ENCODE measurements at places on chromosomes 12 and 14.

- DNase-seq, result no peak
These were observed 302.8 kb downstream of the FSCB start for GRCh38 chr14:44204061-44204835.

DNA sequence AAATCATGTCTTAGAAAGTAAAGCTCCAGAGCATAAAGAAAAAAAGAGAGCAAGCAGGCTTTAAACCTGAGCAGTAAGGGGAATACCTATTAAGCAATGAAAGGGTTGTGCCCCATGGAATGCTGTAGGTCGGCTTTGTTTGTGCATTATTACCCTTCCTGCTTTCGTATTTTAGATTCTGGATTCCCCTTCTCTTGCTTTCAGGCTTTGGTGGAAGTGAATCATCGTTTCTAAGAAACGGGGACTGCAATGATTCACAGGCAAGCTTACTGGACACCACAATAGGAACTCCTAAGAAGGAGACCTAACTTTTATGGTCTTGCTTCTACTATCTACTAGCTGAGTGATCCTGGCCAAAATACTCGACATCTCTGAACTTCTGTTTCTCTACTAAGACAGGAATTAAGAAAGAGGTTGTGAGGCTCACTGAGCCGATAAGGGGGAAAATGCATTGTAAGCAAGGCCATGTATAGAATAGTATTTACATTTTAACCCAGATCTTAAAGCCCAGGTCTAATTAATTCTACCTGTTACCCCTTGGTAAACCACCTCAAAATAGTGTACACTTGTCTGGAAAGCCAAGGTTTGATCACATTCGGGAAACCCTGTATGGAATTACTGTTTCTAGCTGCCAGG is 1.2 kb upstream of the BMAL2 start:
- no peak for DNase-seq

DNA sequence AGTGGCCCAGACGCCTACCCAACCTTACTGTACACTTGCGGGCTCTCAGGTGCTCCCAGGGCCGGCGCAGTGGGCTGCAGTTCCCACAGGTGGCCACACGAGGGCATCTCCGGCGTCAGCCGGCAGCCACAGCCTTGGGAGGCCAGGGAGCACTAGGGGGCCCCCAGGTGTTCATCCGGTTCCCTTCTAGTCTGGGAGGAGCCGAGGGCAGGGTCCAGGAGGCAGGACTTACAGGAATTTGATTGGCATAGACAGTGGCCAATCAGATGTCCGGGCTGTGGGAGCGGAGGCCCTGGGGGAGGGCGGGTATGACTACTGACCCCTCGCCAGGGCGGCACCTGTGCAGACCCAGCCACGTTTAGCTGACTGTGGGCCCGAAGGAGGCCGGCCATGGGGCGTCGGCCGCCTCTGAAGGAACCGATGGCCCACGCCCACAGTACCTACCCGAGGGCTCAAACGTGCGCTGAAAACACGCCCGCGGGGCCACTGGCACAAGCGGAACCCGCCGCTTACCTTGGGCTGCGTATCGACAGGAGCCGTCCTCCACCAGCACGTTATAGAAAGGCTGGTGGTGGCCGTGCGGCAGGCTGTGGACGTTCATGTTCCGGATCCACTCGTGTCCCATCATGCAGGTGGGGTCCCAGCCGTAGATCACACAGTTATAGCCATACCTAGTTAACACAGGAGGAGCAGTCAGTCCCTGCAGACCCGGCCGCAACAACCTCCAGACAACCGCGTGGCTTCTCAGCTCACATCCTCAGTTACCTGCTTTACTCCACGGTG is 34.8 kb downstream of the FBXO21 start:
- peak; percentile 78 for DNase-seq

GRCh38 chr12:7460375-7461259 is 16.7 kb upstream of the CD163L1 start:
- peak; percentile 62 for DNase-seq

GRCh38 chr14:21997300-21997699 is 323.7 kb upstream of the OR4E1 start:
- peak; percentile 15 for DNase-seq

DNA sequence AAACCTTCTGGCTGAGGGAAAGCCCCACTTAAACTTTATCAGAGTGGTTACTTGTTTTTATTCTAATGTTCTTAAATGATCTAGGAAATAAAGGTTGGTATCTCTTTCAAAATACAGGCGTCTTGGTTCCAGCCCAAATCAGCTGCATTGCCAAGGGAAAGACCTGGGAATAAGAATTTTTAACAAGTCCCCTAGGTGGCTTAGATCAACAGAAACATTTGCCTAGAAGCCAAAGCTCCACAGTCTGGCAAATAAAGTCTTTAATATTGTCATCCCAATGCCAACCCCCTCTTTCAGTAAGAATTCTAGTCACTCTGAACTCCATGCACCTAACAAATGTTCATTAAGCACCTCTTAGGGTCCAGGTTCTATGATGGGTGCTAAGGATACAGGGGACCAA is 66.8 kb downstream of the ARL6IP4 start:
- no peak for DNase-seq

- peak; percentile 76 for DNase-seq
These were observed 39.6 kb downstream of the IQSEC3 start for GRCh38 chr12:106118-106591.

- no peak for DNase-seq
These were observed 104.5 kb upstream of the MED13L start for GRCh38 chr12:116381744-116382685.

DNA sequence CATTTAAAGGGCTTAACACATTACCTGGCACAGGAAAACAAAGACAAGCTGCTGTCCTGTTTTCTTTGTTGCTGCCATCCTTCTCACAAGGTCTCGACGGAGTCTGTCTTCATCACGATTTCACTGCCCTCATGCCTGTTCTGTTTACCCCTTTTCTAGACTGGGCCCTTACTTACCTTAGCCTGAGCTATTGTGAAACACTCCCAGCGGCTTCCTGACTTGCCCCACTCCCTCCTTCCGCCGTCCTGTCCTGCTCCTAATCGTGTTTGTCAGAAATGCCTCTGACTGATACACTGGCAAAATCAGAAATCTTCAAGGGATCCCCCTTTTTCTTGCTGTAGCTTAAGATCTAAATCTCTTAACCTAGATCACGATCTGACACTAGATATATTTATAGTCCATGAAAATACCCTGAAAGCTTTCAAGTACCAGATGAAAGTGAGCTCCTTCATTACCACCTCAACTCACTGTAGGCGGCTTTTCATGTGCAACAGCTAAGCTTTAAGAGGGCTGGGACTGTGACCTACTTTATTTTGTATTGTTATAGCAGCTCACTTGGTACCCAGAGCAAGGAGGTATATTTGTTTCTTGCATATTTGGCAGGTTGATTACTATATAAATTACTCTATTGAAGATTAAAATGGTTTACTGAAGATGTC is 32.1 kb downstream of the TECPR2 start:
- no peak for DNase-seq

- no peak for DNase-seq
These were observed 39.9 kb downstream of the INSM2 start for GRCh38 chr14:35573911-35574310.

DNA sequence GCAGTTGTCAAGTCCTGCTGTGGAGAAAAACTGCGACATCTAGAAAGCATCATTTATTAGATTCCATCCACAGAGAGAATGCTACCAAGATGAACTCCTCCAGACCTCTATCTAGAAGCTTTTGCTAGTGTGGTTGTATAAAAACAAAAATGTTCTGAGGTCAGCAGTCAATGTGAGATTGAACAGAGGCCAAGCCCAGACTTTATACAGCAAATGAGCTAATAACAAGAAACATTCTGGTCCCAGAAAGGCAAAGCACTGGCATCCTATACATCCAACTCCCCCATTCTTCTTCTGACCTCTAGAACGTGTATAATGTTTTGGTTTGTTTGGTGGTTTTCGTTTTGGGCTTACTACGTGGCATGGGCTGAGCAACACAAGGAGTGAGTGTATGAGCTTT is 26.7 kb upstream of the RIN3 start:
- no peak for DNase-seq

DNA sequence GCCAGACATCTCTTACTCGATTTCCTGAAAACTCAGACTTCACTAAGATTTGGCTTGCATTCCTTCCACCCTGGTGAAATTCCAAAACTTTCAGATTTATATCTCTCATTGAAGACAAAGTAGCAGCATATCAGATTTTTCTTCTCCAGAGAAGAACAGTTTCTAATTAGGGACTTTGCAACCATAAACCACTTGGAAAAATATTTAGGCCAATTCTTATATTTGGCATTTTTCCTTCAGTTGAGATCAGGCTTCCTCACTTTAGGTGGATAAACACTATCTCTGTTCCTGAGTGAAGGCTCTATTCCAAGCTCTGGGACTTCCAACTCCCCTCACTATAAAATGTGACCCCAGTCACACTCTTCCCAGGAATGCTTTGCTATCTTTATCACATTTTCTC is 1434.3 kb upstream of the FLRT2 start:
- DNase-seq, result no peak

DNA sequence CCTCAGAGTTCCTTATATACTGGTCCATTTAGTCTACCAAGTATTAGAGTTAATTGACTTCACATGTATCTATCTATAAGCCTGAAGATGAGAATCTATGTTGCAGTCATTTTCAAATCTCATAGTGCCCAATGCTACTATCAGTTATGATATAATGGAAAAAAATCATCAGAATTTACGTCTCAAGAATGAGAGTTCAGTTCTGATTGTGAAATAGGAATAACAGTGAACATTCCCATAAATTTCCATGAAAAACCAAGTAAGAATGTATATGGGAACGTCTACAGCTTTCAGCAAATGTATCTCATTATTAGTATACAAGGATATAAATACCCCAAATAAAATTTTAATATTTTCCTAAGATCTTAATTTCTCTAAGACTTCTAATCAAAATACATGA is 77.2 kb downstream of the PPP1R12A start:
- DNase-seq, result no peak

- DNase-seq, result peak; percentile 23
These were observed 48.9 kb downstream of the C14orf132 start for GRCh38 chr14:96088074-96088473.

- DNase-seq, result no peak
These were observed 28.2 kb downstream of the TBK1 start for GRCh38 chr12:64480148-64480547.

- no peak for DNase-seq
These were observed 44.6 kb upstream of the ANO2 start for GRCh38 chr12:5989621-5990020.

GRCh38 chr12:87676731-87677130 is 352.5 kb downstream of the C12orf50 start:
- no peak for DNase-seq

DNA sequence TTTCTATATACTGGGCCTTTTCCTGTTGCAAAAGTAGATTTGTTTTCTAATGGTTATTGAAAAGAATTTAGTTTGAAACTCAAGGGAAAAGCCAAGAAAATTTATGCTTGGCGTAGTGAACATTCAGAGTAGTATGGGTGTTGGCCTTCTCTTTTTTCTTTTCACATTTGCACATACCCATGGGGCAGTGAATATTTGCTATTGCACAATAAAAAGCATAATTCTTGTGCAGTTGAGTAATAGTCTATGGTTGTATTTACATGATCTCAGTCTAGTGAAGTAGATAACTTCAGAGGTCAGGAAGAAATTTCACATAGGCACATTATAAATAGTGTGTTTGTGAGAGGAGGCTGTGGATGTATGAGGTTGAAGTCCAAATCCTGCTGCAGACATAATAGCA is 158.1 kb downstream of the FLRT2 start:
- DNase-seq, result no peak

DNA sequence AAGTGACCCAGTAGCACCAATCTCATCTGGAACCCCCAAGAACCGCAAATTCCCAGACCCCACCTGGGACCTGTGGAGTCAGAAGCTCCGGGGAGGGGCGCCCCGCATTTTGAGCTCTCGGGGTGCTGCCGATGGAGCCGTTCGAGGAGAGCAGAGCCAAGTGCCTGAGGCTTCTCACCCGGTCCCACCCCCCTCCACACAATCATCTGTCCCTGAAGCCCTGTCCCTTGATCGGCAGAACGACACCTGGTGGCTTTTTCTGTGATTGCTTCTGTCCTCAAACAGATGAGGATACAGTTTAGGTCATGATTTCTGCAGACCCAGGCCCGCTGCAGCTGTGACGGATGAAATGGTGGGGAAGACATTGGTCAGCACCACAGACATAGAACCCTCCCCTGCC is 74.7 kb downstream of the NOC4L start:
- no peak for DNase-seq

DNA sequence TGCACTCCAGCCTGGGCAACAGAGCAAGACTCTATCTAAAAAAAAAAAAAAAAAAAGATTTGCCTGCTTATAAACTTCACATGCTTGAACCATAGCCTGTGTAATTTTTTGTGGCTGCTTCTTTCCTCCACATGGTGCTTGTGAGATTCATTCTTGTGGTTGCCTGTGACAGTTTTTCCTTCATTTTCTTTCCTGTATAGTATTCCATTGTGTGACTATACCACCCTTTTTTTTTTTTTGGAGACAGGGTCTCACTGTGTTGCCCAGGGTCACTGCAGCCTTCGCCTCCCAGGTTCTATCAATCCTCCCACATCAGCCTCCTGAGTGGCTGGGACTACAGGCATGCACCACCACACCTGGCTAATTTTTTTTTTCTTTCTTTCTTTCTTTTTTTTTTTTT is 22.6 kb upstream of the CHST11 start:
- DNase-seq, result no peak

DNA sequence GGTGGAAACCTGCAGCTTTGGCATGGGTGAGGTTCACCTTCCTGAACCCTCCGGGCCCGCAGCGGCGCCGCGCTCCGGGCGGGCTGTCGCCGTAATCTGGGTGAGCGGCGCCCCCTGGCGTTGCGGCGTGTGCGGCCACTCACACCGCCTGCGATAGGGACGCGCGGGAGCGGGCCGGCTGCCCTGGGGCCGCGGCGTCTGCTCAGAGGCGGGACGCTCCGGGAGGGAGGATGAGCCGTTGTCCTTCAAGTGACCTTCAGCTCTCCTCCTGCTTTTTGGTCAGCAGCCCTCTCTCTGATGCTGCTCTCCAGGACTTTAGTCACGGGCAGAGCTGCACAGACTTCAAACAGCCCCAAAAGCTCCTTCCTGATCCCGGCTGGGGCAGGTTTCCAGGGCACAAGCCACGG is 211.7 kb upstream of the FKBP4 start:
- DNase-seq, result peak; percentile 83

DNA sequence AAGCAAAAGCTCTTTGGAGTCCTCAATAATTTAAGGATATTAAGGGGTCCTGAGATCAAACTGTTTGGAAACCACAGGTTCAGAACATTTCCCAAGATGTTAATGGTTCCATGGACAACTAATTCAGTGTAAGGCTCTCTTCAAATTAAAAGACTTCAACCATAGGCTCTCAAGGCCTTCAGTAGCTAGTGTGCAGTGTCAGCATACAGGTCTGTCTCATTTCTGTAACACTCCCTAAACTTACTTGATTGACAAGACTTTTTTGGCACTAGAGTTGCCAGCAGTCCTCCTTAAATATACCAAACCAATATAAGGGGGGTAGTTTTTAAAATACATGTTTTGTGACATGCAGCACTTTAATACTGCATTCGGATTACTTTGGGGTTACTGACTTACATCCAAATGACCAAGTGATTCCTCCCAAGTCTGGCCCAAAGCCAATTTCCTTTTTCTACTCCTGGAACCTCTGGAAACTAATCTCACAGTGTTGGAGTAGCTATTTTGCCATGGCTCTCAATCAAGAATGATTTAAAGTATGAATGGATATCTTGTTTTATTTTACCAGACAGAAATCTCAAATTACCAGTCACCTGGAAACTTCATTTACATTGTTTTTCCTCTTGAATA is 22.7 kb downstream of the CSRP2 start:
- no peak for DNase-seq

- DNase-seq, result no peak
These were observed 3.0 kb upstream of the TMEM120B start for GRCh38 chr12:121709478-121709961.

Data from glutamatergic neuron (in vitro differentiated cells).